ENCODE measurements at places on chromosomes 3 and 15. TPM values are rescaled to one million over a fixed set of nuclear protein-coding genes. Genes with fewer than 3 reads are reported as not detected.

Gene CCRL2
- total RNA-seq = 2.2 TPM

Gene SLC38A3
- total RNA-seq = 21.6 TPM

DNA sequence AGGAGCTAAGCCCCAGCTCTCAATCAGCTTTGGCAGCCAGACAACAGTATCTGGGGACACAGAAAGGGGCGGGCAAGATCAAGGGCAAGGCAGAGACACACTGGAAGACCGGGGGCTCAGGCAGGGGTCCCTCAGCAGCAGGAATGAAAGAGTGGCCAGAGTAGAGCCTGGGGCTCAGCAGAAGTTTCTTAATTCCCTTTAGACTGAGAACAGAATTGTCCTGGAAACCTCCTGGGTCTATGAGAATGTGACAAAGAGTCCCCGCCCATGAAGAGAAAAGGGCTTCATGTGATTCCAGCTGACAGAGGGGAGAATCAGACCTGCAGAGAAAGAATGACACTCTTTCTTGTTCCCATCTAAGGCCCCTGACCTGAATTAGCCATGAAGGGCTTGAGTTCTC lies 95.2 kb upstream of the CTNNB1 start:
- no peak for DNase-seq

DNA sequence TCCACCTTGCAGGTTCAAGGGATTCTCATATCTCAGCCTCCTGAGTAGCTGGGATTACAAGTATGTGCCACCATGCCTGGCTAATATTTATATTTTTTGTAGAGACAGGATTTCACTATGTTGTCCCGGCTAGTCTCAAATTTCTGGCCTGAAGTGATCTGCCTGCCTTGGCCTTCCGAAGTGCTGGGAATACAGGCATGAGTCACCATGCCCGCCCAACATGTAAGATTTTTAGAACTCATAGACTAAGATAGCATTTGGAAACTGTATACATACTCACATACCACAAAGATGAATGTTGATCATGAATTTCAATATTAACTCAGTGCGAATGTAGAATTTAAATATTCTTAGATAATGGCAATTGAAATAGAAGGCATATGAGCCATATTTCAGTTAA lies 718.9 kb downstream of the NLGN1 start:
- DNase-seq = no peak

Gene MRPS22
- total RNA-seq = 45.7 TPM

DNA sequence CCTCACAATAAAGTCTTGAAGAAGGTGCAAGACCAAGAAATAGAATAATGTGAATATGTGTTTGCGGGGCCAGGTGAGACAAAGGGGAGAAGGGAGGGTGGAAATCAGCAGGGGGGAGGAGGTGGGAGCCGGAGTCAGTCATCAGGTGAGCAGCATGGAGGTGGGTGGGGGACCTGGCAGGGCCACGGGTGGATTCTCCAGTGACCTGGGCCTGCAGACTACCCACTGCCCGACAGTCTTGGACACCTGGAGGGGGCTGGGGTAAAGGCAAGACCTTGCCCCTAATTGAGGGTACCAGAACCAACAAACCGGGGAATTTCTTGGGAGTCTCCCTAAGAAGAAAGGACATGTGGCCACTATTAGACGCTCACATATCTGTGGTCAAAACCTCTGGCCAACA lies 95.8 kb downstream of the CHSY1 start:
- DNase-seq = no peak

DNA sequence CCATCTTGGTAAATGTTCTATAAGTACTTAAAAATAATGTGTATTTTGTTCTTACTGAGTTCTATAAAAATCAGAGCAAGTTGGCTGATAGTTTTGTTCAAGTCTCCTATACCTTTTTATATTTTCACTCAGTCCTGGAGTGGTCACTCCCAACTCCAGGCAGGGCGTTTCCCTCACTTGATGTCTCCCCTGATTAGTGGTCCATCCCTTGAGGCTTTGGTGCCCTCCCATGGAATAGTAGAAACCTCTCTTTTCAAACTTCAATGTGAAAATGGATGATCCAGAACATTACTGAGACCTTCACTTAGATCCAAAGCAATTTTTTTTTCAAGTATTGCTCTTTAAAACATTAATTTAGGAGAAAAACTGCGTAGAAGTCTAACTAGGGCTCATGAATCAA lies 25.0 kb upstream of the SCN10A start:
- no peak for DNase-seq

Gene COL8A1
- 8.5 TPM for total RNA-seq

DNA sequence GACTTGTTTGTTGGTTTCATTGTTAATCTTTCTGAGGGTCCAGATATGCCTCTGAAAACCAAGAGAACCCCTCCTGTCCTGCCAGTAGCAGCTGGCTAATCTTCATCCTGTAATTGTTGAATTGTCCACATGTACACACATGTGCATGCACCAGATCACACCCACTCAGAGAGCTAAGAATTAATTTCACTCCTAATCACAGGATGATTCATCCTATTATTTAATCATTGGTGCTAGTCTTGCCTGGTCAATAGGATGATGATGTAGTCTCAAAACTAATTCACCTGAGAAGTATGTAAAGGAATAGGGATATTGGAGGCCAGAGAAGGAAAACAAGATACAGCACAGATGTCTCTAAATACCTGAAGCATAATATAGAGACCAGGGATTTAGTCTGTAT lies 7.8 kb upstream of the AHSG start:
- DNase-seq = no peak

Gene PCLAF
- 1.3 TPM for total RNA-seq

DNA sequence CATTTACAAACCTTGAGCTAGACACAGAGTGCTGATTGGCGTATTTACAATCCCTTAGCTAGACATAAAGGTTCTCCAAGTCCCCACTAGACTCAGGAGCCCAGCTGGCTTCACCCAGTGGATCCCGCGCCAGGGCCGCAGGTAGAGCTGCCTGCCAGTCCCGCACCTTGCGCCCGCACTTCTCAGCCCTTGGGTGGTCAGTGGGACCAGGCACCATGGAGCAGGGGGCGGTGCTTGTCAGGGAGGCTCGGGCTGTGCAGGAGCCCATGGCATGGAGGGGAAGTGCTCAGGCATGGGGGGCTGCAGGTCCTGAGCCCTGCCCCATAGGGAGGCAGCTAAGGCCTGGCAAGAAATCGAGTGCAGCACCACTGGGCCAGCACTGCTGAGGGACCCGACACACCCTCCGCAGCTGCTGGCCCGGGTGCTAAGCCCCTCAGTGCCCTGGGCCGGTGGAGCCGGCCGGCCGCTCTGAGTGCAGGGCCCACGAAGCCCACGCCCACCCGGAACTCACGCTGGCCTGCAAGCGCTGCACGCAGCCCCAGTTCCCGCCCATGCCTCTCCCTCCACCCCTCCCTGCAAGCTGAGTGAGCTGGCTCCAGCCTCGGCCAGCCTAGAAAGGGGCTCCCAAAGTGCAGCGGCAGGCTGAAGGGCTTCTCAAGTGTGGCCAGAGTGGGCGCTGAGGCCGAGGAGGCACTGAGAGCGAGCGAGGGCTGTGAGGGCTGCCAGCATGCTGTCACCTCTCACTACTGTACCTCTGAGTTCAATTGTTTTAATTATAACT lies 1213.9 kb downstream of the OTOL1 start:
- no peak for DNase-seq

GRCh38 chr15:60396560-60396957 lies 1.2 kb downstream of the ANXA2 start:
- DNase-seq = no peak

Gene SLC9C1
- total RNA-seq = not detected

Gene TRIM42
- total RNA-seq = not detected

DNA sequence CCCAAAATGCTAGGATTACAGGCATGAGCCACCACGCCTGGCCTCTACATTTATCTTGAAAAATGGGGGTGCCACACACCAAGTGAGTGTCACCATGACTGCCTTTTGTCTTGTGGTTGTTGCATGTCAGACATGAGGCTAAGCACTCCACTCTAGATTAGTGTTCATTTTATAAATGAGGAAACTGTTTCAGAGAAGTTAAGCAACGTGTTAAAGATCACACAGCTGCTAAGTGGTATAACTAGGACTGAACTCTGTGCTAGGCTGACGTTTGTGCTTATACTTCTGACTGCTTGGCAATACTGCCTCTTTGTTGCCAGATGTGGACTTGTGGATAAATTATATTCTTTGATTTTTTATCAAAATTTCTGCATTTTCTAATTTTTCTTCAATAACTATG lies 50.8 kb upstream of the SMAD6 start:
- DNase-seq = no peak

- DNase-seq = no peak
Observed at GRCh38 chr15:95937128-95937528, 393.4 kb upstream of the NR2F2 start.

Gene ERICH6
- total RNA-seq = not detected

Gene FSD2
- total RNA-seq = not detected

DNA sequence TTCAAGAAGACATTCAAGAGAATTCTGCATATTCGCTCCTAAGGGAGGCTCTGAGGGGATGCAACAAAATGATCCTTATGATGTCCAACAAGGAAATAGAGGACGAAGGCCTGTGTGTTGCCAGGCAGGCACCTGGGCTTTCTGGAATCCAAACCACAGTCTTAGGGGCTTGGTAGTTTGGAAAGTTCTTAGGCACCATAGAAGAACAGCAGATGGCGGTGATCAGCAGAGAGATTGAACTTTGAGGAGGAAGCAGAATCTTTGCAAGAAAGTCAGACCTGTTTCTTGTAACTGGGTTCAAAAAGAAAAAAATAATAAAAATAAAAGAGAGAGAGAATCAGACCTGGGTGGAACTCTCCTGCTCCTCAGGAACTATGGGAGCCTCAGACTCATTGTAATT lies 11.7 kb upstream of the ATG7 start:
- DNase-seq = no peak

Gene GNAT1
- not detected for total RNA-seq

DNA sequence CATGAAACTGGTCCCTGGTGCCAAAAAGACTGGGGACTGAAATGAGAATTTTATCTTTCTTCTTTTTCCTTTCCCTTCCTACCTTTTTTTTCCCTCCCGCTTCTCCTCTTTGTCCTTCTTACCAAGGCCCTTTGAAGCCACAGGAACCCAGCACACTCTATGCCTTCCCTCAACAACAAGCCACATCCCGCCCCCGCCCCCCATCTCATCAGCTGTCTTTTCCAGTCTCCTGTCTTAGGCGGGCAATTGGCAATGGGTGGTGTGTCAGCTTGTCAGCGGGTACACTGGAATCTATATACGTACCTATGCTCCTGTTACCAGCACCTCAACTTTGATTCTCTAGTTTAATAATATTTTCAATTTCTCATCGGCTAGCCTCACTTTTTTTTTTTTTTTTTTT lies 56.3 kb upstream of the CHD2 start:
- no peak for DNase-seq

GRCh38 chr3:100880072-100880471 lies 113.1 kb downstream of the ABI3BP start:
- DNase-seq = no peak

- DNase-seq = no peak
Observed at GRCh38 chr3:99111235-99111634, 209.7 kb upstream of the DCBLD2 start.

DNA sequence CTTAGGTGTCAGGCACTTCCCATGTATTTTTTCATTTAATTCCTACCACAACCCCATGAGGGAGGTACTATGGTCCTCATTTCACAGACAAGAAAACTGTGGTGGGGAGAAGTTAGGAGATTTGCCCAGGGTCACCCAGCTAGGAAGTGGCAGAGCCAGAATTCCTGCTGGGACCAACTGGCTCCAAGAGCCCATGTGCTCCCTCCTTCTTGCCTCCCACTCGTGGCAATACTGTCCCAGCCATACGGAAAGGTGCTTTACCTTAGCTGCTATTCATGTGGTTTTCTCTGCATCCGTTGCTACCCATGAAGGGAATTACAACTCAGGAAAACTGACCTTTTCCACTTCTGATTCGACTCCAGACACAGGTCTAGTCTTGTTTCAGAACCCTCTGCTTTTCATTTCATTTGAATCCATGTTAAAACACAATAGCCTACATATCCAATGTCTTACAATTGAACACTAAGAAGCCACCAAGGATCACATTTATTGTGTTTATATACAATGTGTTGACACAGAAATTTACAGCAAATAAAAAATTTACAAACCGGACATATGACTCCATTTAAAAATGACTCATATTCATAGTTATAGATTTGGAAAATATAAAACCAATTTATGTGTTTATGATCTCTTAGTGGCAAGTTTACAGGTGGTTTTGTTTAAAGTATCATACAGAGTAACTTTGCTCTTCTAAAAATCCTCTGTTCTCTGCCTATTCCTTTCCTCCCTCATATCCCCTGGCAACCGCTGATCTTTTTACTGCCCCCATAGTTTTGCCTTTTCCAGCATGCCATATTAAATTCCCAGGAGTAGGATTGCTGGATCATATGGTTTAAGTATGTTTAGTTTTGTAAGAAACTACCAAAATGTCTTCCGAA lies 58.8 kb downstream of the BTD start:
- no peak for DNase-seq

Gene SLC2A2
- not detected for total RNA-seq

DNA sequence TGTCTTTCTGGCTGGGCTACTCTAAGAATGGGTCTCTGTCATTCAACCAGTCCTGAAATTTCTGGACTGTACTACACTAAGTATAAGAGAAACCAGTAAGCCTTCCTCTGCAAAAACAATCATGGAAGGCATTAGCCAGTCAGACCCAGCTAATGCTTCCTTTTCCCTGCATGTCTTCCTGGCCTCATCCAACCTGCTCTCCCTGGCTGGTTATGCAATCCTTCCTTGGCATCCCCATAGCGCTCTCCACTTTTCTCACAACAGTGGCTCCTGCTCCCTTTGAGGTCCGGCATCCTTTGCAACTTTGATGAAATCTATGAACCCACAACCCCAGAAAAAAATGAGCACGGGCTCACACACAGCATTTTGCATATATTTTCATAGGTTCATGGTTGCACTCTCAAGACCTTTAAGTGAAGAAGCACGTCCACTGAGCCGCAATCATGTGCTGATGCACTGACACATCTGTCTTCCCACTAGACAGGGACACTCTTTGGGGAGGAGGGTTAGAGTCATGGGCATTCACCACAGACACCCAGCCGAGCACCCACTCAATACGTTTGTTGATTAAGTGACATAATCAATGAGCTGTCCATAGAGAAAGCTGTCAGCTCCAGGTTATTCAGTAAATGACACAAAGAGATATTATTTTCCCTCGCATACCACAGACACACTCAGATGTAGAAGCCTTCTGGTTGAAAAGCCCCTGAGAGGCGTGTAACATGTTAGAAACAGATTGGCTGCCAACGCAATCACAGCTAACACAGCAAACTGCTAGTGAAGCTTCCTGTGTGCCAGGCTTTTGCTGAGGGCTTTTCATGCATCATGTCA lies 66.7 kb downstream of the PLD1 start:
- DNase-seq = no peak

- peak; percentile 72 for DNase-seq
Observed at GRCh38 chr3:169149349-169149890, 514.1 kb downstream of the MECOM start.

DNA sequence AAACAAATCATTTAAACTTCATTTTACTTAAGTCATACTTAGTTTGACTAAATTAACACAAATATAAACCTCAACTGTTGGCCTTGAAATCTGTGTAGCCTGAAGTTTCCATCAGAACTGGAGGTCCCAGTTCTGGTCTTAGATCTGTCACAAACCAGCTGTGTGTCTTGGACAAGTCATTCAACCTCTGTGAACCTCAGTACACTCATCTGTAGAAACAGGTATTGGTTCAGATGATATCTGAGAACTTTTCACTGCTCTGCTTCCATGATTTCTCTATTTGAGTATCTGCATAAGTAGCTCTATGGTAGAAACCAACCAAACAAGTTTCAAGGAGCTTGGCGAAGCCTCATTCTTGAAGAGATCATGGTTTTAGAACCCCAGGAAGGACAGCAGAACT lies 60.4 kb upstream of the SLC2A2 start:
- DNase-seq = no peak

- DNase-seq = no peak
Observed at GRCh38 chr15:41988896-41989572, 16.7 kb upstream of the EHD4 start.

- DNase-seq = no peak
Observed at GRCh38 chr15:88498996-88499395, 31.5 kb downstream of the MRPS11 start.

All from dorsolateral prefrontal cortex (tissue), 122 donors.